ENCODE measurements at places on chromosomes 5 and 9. TPM values are rescaled to one million over a fixed set of nuclear protein-coding genes. Genes with fewer than 3 reads are reported as not detected.

GRCh38 chr9:101832486-101832885 lies 94.0 kb upstream of the GRIN3A start:
- DNase-seq, result peak; percentile 53

- DNase-seq, result no peak
Observed at GRCh38 chr5:15737036-15737821, 237.2 kb downstream of the FBXL7 start.

GRCh38 chr9:84296146-84296843 lies 44.3 kb downstream of the SLC28A3 start:
- no peak for DNase-seq

DNA sequence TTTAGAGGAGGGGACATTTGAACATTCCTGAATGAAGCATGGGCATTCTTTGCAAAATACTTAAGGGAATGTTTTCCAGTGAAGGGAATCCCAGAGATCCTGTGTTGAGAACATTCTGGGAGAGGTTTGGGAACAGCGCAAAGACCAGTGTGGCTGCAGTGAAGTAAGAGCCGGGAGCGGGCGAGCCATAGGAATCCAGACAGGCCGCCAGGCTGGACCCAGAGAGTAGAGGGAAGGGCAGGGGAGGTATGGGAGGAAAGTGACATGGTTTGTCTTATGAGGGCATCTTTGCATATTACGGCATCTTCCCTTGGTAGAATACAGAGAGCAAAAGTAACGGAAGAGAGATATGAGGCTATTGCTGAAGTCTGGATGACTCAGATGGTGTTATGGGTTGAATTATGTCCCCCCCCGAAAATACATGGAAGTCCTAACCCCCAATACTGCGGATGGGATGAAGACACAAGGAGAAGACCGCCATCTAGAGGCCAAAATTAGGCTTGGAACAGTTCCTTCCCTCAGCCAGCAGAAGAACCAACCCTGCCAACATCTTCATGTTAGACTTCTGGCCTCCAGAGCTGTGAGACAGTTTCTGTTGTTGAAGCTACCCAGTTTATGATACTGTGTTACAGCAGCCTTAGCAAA lies 268.2 kb downstream of the MAST4 start:
- DNase-seq, result no peak

DNA sequence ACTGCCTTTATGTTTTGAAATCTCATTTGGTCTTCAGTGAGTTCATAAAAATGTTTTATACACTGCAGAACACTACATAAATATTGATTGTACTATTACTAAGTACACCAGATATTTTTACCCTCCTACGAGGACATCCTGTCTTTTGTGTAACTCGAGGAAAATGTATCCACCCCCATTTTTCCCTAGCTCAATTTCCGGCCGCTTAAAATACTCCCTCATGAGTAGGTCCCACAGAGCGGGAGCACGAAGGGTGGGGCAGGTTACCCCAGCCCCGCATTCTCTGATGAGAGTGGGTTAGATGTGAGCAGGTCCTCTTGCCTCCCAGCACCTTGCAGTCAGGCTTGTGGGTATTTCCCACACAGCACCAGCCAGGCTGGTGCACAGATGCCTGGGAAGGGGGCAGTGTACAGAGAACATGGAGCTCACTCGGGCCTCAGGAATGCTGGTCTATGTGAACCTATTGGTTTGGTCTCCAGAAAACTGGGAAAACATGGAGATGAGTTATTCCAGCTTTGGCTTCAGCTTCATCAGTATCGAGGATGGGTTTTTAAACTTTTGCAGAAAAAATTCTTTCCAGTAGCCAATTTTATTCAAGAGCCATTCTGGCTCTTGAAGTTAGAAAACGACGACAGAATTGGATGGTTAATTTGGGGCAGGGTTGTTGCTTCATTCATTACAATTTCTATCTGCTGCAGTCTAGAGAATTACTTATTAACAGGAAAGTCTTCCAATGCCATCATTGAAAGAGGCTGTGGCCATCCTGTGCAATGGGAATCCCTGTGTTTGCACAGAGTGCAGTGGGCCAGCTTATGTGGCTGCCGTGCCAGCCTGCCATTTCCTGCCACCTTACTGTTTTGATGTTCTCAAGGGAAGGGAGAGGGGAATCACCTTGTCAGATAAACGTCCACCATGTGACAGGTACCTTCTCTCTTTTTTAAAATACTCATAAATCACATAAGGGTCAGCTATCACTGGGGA lies 73.2 kb downstream of the WDR41 start:
- DNase-seq, result no peak

Gene KIF4B
- 0.01 TPM for polyA plus RNA-seq

DNA sequence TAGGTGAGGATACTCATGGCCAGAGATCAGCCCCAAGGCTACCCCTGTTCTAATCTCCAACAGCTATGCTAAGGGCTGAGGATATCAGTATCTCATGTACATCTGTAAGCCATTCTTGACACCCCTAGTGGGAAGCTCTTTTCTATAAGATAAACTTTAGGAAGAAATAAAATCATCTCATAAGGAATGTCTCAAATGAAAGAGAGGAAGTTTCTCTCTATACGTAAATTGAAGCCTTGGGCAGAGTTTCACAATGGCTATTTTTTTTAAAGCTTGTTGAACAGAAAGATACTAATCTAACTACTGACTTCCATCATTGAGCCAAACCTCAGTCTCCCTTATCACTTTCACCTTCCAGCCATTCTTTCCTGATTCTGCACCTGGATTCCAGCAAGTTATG lies 405.7 kb downstream of the PRR16 start:
- DNase-seq, result no peak

All from large intestine (tissue), 12 donors.